ENCODE measurements at places on chromosomes 1 and 21. TPM values are rescaled to one million over a fixed set of nuclear protein-coding genes. Genes with fewer than 3 reads are reported as not detected.

- H3K27ac ChIP-seq = peak within 1 kb of the TSS; percentile 90
- H3K4me1 ChIP-seq = peaks cover 25% of the 10 kb centered on the region
- DNase-seq = peak; percentile 92
- H3K27me3 ChIP-seq = no peaks in the 10 kb centered on the region
Observed at GRCh38 chr1:201828820-201829774, at the start of gene IPO9. Gene IPO9, plus strand, starts transcription at chr1:201829157. Its CDS starts 53 bp downstream, at chr1:201829210.

GRCh38 chr1:195663549-195664280, 944.5 kb downstream of the KCNT2 start:
- no peak for DNase-seq
- no peaks in the 10 kb centered on the region for H3K36me3 ChIP-seq
- H3K4me3 ChIP-seq = no peak overlapping the region

Gene AMPD1
- total RNA-seq = 0.26 TPM

GRCh38 chr1:88466011-88466410, 218.1 kb upstream of the PKN2 start:
- no peaks in the 10 kb centered on the region for H3K4me1 ChIP-seq
- no peak for DNase-seq
- no peak overlapping the region for H3K27ac ChIP-seq
- H3K4me3 ChIP-seq = no peak overlapping the region
- no peaks in the 10 kb centered on the region for H3K27me3 ChIP-seq
- H3K36me3 ChIP-seq = no peaks in the 10 kb centered on the region

GRCh38 chr1:231206856-231207255, 34.2 kb upstream of the GNPAT start:
- peaks cover 6% of the 10 kb centered on the region for H3K4me1 ChIP-seq
- no peak overlapping the region for H3K27ac ChIP-seq
- no peak overlapping the region for H3K4me3 ChIP-seq
- DNase-seq = no peak

- peaks cover 17% of the 10 kb centered on the region for H3K4me1 ChIP-seq
- H3K27me3 ChIP-seq = no peaks in the 10 kb centered on the region
- H3K27ac ChIP-seq = no peak overlapping the region
- DNase-seq = no peak
Observed at GRCh38 chr1:28983509-28984310, 69.3 kb downstream of the EPB41 start.

DNA sequence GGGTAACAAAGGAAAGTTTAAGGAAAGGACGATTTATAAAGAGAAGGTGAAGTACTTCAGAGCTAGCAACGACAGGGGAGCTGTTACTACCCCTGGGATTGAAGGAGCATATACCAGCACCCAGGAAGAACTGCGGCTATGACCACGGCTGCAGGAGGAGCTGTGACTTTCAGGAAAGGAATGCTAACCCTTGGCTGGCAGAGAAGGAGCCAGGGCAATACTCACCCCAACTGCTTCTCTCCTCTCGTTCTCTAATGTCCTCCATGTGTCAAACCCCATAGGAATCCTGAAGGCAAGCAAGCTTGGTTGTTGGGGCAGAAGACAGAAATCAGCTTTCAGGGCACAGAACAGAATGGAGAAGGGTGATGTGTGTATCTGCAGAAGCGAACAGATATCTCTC, 120.5 kb downstream of the TMEM53 start:
- no peaks in the 10 kb centered on the region for H3K36me3 ChIP-seq
- DNase-seq = no peak

Gene TTC34
- 0.76 TPM for total RNA-seq

Gene TMEM82
- not detected for total RNA-seq

GRCh38 chr1:202656951-202657646, 53.2 kb downstream of the SYT2 start:
- no peak overlapping the region for H3K27ac ChIP-seq
- H3K36me3 ChIP-seq = no peaks in the 10 kb centered on the region
- DNase-seq = no peak

Gene E2F2
- 1.0 TPM for total RNA-seq

- no peak for DNase-seq
- H3K4me1 ChIP-seq = no peaks in the 10 kb centered on the region
- H3K36me3 ChIP-seq = no peaks in the 10 kb centered on the region
- H3K27ac ChIP-seq = no peak overlapping the region
Observed at GRCh38 chr21:38413958-38414548, 84.2 kb downstream of the ERG start.

GRCh38 chr1:29123053-29123886, 433 bp downstream of the TMEM200B start:
- H3K4me1 ChIP-seq = peaks cover 36% of the 10 kb centered on the region
- peak overlapping the region; percentile 83 for H3K27ac ChIP-seq
- no peaks in the 10 kb centered on the region for H3K36me3 ChIP-seq
- peaks cover 42% of the 10 kb centered on the region for H3K27me3 ChIP-seq
- H3K4me3 ChIP-seq = peak overlapping the region; percentile 71
- DNase-seq = no peak

- H3K27ac ChIP-seq = no peak overlapping the region
- H3K36me3 ChIP-seq = no peaks in the 10 kb centered on the region
Observed at GRCh38 chr1:81424061-81424460, 376.7 kb upstream of the ADGRL2 start.

- no peak for DNase-seq
- peaks cover 24% of the 10 kb centered on the region for H3K4me1 ChIP-seq
- peaks cover 15% of the 10 kb centered on the region for H3K36me3 ChIP-seq
- H3K4me3 ChIP-seq = peak overlapping the region; percentile 56
Observed at GRCh38 chr1:156600733-156601121, 552 bp downstream of the GPATCH4 start.

Gene PRKAA2
- total RNA-seq = 1.9 TPM

DNA sequence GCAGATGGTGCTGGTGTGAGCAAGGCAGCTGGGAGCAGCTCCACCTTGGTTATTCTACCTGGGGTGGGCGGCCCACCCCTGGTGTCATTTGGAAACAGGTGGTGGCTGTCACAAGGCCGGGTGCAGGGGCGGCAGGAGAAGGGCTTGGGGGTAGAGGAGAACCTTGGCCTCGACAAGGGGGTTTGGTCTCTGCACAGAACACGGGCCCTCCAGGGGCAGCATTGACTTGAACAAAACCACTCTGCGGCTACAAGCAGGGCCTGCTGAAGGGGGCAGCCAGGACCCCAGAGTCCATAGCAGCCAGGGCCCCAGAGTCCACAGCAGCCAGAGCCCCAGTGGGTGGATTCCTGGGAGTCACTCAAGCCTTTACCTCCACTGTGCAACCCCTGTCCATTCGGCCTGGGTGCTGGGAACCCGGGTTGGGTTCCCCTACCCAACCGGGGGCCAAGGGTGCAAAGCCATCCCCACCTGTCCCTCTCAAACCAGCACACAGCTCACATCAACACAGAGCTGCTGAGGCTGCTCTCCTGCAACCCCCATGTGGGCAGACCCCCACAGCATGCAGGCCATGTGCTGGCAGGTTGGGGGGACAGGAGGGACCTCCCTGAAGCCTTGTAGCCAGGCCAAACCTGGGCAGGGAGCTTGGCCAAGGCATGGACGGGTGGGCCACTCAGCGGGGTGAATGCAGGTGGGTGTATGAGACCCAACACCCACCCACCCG, 7.7 kb downstream of the TRIM11 start:
- H3K4me3 ChIP-seq = no peak overlapping the region
- peak; percentile 29 for DNase-seq
- H3K4me1 ChIP-seq = peaks cover 4% of the 10 kb centered on the region
- H3K27ac ChIP-seq = no peak overlapping the region

DNA sequence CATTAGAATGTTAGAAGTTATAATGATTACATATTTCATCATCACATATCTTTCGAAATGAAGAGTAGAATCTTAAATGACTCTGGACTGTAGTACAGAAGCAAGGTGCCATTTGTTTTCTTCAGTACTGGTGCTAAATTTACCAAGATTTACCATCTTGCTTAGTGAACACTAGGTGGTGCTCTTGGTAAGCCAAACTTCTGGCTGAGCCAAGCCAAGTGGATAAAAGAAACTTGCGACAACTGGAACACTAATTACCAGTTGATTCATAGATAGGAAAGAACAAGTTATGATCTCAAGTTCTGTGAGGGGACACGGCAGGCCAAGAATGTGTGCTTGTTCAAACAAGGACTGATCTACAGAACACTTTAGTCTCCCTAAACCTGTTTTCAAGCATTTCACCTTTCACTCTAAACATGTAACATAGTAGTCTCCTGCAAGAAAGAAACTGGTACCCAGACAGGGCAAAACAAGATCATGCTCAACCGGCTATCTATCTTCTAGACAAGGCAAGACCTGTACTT, 19.8 kb downstream of the SPRTN start:
- no peaks in the 10 kb centered on the region for H3K4me1 ChIP-seq
- H3K4me3 ChIP-seq = no peak overlapping the region
- DNase-seq = peak; percentile 43
- peaks cover 4% of the 10 kb centered on the region for H3K36me3 ChIP-seq

All from upper lobe of left lung (tissue), 6 donors.